ENCODE measurements at places on chromosomes 1 and 21.
A peak's percentile ranks its signal among the peaks of the same experiment; 100 is the strongest.

GRCh38 chr1:151915061-151915686, 5.9 kb upstream of the THEM4 start:
- DNase-seq, result peak; percentile 17

DNA sequence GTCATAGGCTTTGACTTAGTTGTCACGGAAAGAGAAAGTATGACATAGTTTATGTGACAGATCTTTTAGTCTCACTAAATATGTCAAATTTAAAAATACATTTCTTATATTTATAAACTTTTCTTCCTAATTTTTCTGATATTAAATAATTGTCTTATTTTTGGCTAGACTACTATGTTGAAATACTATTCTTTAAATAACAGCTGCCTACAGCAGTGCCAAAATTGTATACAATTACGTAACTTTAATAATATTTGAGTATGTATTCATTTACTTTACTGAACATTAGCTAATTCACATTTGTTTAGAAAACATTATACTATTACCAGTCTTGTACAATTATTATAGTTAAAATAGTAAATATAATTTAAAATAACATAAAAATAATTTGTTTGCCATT, 137.4 kb downstream of the ADGRL4 start:
- no peak for DNase-seq

DNA sequence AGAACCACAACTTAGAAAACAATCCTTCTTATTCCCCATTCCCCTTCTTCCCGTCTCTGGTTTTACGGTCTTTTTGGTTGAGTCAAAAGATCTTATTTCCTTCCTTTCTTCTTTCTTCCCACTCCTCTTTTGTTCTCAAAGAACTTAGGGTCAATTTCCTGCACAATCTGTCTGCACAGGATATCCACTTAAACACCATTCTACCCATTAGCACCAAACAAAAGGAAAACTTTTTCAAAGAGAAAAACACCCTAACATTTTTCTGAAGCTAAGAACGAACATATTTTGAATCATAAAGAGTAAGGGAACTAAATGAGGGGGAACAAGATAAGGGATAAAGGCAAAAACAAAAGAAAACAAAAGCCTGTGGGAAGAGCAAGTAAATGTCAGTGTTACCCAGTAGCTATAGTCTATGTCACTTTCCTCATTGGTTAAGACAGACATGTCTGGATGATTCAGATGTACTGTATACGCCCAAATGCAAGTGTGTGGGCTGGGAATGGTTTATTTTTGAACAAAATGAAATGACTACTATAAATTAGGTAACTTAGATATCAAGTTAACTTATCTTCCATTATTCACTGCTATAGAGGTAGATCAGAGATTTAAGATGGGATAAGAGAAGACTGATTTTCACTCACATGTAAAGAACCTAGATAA, 59.9 kb downstream of the TOR3A start:
- DNase-seq, result peak; percentile 78

DNA sequence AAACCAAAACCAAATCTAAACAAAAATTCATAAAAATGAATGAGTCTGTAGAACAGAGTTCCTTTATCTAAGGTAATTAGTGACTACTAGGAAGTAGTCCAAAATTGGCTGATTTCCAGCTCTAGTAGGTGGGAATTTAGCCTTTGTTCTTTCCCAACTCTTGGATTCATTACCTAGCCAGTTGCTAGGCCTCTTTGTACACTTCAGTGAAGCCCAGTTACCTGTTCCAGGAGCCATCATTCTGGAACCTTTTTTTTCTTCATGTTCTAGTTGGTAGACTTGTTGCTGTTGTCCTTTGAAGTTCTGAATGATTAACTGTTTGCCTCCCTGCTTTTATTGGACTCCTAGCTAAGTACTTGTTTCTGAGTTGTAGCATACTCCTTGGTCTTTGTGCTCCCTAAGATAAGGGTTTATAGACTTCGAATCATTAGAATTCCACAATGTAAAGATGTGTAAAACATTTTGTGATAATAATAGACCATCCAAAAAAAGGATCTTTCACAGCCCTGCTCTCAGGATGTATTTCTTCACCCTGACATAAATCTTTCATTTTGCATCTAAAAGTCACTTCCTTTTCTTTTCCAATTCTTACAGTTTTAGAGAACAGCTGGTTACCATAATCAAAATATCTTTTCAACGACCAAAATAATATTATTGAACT, 9.8 kb downstream of the PLA2G4A start:
- DNase-seq, result no peak

GRCh38 chr1:217089361-217090014, 366.3 kb upstream of the ESRRG start:
- peak; percentile 49 for DNase-seq

GRCh38 chr1:4974981-4975685, 320.7 kb downstream of the AJAP1 start:
- DNase-seq, result no peak

DNA sequence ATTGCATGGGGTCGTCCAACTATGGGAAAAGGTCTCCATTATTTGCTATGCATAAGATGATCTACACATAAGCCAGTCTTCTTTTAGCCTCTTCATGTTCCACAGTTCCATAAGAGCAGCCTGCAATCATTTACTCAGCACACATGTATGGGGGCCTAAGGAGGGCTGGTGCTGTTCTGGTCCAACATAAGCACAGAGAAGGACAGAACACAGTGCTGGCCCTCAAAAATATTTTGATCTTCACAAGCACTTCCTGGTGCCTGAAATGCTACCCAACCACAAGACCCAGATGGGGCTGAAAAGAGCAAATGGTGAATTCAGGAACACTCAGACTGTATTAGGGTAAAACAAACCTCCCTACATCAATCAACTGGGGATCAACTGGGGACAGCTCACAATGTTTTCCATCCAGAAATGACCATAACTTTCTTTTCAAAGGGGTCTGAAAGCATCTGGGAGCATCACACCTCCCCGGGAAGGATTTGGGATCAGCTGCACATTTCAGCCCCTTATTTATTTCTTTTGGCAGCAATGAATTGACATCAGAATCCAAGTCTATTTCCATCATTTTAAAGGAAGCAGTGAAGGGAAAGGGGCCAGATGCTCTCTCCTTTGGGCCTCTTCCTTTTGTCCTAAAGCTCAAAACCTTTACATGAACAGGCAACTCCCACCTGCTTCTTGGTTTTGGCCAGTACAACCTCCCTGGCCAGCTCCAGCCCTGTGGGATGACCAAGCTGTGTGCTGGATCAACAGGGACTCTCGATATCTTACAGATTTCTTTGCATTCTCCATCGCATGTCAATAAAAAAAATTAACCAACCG, 45.7 kb downstream of the KCNN3 start:
- DNase-seq, result no peak

- no peak for DNase-seq
Observed at GRCh38 chr1:20368866-20369470, 78.3 kb downstream of the VWA5B1 start.

DNA sequence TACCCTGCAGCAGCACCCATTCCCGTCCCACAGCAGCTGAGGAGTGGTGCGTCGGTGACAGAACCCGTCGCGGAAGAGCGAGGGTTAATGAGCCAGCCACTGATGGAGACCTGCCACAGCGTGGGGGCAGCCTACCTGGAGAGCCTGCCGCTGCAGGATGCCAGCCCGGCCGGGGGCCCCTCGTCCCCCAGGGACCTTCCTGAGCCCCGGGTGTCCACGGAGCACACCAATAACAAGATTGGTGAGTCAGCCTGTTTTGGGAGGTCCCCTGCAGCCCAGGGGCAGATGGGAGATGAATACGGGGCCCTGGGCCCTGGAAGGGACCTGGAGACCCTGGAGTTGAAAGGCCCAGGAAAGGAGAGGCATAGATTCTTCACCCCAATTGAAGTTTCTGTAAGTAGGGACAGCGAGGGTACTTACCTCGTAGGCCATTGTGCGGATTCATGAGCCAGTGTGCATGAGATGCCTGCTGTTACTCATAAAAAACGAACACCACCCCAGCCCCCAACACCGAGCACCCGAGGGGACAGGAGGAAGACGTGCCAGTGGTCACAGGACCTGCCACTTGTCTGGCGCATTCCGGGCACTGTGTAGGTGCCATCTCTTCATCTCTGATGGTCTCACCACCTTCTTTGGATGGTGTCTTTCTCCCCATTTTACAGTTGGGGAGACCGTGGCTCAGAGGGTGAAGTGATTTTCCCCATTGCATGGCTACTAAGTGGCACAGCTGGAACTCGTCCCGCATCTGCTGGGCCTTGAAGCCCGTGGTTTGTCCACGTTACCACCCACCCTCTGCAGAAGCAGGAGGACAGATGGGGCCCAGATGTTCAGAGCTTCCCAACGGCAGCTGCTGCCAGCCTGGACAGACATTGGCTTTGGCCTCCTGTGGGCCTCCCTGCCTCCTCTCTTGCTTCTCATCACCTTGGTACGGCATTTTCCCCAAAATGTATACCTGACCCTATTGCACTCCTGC, 28.3 kb upstream of the TNFRSF1B start:
- no peak for DNase-seq

DNA sequence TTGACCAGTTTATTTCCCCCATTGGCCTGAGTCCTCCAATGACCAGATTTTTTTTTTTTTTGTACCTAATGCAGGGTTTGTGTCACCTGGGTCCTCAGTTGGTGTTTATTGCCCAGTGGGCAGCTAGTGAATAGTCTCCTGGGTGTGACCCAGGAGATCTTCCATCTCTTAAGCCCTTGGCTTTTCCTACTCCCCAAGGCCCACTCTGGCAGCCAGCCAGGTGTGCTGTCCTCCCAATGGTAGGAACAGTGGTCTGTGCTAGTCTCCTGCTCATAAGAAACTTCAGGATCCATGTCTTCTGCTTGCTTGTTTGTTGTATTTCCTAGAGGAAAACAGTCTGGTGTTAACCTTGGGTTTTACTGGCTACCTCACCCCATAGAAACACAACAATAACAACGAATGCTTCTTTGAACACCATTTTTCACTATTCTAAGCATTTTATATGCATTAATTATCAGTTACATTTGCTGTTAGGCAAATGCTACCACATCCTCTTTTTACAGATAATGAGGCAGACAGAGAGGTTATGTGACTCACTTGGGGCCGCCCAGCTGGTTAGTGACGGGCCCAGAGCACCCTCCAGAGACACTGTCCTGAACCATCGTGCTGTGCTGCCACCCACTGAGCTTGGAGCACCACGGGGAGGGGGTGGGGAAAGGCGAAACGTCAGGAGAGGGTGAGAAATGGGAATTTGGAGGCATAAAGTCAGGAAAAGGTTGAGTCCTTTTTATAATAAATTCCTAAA, 107.5 kb downstream of the HIVEP3 start:
- DNase-seq, result peak; percentile 11

GRCh38 chr1:176461576-176461975, 1.4 kb upstream of the PAPPA2 start:
- no peak for DNase-seq

- no peak for DNase-seq
Observed at GRCh38 chr1:12065872-12066271, 2.8 kb downstream of the TNFRSF8 start.

GRCh38 chr1:113245252-113245651, 145.1 kb upstream of the MAGI3 start:
- no peak for DNase-seq

GRCh38 chr1:200153277-200154055, 126.0 kb downstream of the NR5A2 start:
- DNase-seq, result no peak

DNA sequence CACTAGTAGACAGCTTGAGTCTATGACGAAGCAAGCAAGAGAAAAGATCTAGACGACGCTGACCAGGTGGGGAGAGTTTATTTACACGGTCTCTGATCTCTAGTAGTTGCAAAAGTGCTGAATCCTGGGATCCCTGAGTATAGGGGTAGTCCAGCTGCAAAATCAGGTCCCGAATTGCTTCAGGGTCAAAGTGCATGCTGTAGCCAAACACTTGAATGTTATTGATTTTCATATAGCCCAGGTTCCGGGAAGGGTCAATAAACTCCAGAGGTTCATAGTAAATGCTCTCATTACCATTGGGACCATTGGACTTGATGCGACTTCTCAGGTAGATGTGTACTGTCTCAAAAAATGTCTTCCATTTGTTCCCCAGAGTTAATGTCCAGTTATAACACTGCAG, 379.6 kb downstream of the BRINP3 start:
- DNase-seq, result no peak

DNA sequence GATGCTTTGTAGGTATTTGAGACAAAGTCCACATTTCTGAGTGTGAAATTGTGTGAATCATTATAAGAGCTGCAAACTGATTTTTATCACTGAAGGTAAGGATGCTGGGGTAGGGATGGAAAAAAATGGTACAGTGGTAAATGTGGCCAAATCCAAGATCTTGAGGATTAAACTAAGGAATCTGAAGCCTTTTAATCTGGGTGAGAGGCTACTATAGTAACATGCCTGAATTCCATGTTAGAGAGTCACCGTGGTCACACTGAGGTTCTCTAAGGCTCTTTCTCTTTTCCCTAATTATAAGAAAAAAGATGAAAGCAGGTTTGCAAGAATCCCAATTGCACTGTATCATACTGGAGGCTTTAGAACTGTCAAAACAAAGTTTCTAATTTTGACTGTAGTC, 17.6 kb downstream of the PTGER3 start:
- no peak for DNase-seq

- peak; percentile 47 for DNase-seq
Observed at GRCh38 chr1:166925810-166926478, 49.4 kb downstream of the ILDR2 start.

GRCh38 chr1:26200413-26200812, 10.0 kb downstream of the CATSPER4 start:
- DNase-seq, result no peak

- no peak for DNase-seq
Observed at GRCh38 chr1:35564884-35565741, 7.5 kb downstream of the NCDN start.

GRCh38 chr1:170114906-170115305, 30.9 kb upstream of the NTMT2 start:
- peak; percentile 68 for DNase-seq

- DNase-seq, result no peak
Observed at GRCh38 chr1:110523011-110523410, 4.0 kb upstream of the KCNA10 start.

DNA sequence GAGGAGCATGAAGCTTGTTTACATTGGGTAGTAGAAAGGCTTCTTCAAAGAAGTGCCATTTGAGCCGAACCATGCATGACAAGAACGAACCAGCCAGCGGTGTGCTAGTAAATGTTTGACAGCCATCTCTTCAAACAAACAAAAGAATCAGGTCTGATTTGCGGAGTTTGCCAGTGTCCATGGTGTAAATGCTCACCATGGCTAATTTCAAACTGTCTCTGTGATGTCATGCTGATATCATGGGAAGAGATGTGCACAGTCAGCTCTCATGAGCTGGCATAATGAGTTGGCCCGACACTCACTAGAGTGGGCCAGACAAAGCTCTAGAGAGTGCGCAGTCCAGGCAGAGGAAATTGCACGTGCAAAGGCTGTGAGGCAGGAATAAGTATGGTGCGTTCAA, 101.1 kb downstream of the KAZN start:
- no peak for DNase-seq

- peak; percentile 29 for DNase-seq
Observed at GRCh38 chr1:26530895-26531598, 1.5 kb downstream of the RPS6KA1 start.

Measured in fibroblast of the aortic adventitia (primary cell).